ENCODE measurements at places on chromosomes 1 and 21.

GRCh38 chr1:219367496-219367895, 193.8 kb downstream of the LYPLAL1 start:
- DNase-seq = no peak

DNA sequence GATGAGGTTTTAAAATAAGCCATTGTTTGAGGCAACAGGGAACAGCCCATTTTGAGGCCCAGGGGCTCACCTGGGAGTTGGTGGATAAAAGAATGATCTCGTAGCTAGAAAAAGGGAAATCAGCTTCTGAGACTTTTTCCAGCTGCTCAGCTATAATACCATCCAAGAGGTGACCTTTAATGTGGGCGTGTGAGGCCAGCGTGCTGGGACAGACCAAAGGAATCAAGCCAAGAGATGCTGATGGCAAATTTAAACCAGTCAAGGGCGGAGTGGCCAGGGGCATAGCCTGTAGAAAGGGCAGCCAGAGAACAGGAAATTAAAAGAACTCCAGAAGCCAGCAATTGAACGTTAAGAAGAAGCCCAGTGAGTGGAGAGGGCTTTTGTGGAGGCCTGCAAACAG, 132.6 kb downstream of the IER5 start:
- DNase-seq = no peak

DNA sequence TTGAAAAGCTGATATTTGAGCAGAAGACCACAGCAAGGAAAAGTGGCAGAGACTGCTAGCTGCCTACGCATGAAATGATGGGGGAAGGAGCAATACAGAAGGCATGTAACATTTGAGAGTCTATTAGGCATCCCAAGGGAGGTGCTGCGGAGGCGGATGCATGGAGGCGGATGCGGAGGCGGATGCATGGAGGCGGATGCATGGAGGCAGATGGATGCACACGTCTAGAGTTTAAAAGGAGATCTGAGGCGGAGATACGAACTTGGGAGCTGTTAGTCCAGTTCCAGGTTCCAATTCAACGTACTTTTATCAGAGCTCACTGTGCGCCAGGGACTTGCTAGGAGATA, 744 bp upstream of the DDX20 start:
- peak; percentile 43 for DNase-seq

- no peak for DNase-seq
Measured at GRCh38 chr1:6414443-6414844, 5.3 kb downstream of the HES2 start.

- DNase-seq = no peak
Measured at GRCh38 chr1:51517361-51518032, 1.6 kb downstream of the EPS15 start.

- DNase-seq = no peak
Measured at GRCh38 chr1:51061231-51061918, 40.7 kb upstream of the C1orf185 start.

- DNase-seq = no peak
Measured at GRCh38 chr1:35884934-35885333, 1.9 kb downstream of the AGO1 start.

DNA sequence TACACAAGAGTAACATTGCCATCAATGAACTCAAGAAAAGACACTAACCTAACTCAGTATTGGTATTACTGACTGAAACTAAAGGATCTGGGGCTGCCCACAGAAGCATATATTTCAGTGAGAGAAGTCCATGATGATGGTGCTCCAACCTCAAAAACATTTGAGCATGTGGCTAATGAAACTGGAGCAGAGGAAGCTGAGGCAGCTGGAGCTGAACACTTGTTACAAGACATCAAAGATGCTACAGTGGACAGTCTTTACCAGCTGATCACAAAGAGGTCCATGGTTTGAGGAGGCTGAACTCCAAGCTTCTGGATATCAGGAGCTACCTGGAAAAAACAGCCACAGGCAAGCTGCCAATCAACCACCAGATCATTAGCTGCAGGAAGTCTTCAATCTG, 42.2 kb upstream of the TTC39A start:
- no peak for DNase-seq

GRCh38 chr1:212752934-212753497, 38.6 kb downstream of the NSL1 start:
- no peak for DNase-seq

DNA sequence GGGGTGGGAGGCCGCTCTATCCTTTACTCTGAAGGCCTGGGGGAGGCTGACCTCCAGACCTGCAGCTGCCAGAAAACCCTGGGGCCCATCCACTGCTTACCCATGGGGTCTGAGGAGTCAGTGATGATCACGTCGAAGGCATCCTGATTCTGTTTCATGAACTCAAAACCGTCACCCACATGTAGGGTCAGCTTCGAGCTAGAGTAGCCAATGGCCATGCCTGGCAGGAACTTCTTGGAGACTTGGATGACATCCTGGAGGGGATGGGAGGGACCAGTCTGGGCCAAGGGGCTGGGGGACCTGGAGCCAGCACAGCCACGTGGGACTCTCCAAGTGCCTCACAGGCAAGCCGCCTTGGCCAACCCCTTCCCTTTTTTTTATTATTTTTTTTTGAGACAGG, 3.3 kb downstream of the SRM start:
- DNase-seq = no peak

- DNase-seq = no peak
Measured at GRCh38 chr1:23216771-23217420, 406 bp downstream of the HTR1D start.

- no peak for DNase-seq
Measured at GRCh38 chr1:91124989-91125417, 103.2 kb upstream of the ZNF644 start.

GRCh38 chr1:66313429-66313828, 220.5 kb upstream of the SGIP1 start:
- DNase-seq = no peak

GRCh38 chr1:26787706-26788514, at the start of gene PIGV:
PIGV (plus strand) TSS chr1:26787950; CDS start chr1:26790816, 2,866 bp downstream.
- peak; percentile 86 for DNase-seq

GRCh38 chr21:35840197-35840799, 220.0 kb downstream of the SETD4 start:
- DNase-seq = peak; percentile 36

- no peak for DNase-seq
Measured at GRCh38 chr1:228001738-228002535, 4.9 kb upstream of the WNT3A start.

GRCh38 chr1:10681296-10682107, 114.9 kb downstream of the CASZ1 start:
- DNase-seq = no peak

DNA sequence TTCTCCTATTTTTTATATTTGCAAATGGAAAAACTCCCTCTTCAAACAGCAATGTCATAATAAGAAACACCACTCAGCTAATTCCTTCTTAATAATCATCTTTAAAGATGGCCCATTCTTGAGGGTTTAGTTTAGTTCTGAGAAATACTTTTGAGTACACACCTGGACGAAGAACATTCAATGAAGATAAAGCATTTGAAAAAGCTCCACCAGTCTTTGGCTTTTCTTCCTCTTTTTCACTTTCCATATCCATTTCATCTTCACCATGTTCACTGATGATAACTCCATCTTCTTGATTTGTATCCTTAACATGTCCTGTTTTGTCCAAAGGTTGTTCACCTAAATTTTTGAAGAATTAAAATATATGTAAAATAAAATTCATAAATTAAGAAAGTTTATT, 7.4 kb downstream of the PAXBP1 start:
- DNase-seq = no peak

- no peak for DNase-seq
Measured at GRCh38 chr1:224626042-224626441, 9.9 kb downstream of the CNIH3 start.

DNA sequence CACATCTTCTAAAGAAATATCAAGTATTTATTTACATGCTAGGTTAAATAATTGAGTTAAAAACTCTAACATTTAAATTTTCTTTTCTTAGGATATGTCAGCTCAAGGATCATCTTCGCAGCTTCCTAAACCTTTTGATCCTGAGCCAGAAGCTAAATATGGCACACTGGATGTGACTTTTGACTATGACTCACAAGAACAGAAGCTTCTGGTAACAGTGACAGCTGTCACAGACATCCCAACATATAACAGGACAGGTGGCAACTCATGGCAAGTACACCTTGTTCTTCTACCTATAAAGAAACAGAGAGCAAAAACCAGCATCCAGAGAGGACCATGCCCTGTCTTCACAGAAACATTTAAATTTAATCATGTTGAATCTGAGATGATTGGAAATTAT, 132.7 kb upstream of the SERTAD4 start:
- DNase-seq = no peak

DNA sequence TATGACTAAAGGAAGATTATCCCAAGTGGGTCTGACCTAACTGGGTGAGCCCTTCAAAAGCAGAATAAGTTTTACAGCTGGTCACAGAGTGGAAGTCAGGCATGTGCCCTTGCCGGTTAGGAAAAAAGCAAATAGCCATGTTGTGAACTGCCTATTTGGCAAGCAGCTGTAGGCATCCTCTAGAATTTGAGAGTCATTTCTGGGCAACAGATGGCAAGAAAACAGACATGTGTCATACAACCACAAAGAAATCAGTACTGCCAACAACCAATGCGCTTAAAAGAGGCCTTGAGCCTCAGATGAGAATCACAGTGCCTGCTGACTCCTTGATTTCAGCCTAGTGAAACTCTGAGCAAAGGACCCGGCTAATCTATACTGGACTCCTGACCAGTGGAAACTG, 26.8 kb downstream of the LRRC53 start:
- no peak for DNase-seq

DNA sequence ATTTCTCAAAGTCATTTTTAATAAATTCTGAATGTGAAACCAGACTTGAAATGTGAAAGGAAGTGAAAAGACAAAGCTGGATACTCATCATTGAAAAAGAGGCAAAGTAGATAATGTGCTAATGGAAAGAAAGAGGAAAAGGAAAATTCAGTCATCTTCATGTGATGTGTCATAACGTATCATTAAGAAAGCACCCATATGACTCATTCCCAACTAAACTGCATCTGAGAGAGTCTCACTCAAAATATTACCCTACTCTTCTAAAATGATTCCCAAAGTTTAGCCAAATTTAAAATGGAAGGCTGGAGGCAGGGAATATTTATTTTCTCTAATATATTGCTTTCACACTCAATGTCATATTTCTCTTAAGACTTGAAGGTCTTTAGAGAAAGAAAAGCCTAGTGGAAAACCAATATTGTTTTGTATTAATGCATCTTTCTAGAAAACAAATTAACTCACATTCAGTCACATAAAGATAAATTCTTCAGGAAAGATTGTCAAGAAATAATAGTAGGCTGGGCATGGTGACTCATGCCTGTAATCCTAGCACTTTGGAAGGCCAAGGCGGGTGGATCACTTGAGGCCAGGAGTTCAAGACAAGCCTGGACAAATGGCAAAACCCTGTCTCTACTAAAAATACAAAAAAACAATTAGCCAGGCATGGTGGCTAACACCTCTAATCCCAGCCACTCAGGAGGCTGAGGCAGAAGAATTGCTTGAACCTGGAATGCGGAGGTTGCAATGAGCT, 129.9 kb downstream of the SLC30A10 start:
- no peak for DNase-seq

- no peak for DNase-seq
Measured at GRCh38 chr1:66999640-67000400, 54.1 kb downstream of the SLC35D1 start.

DNA sequence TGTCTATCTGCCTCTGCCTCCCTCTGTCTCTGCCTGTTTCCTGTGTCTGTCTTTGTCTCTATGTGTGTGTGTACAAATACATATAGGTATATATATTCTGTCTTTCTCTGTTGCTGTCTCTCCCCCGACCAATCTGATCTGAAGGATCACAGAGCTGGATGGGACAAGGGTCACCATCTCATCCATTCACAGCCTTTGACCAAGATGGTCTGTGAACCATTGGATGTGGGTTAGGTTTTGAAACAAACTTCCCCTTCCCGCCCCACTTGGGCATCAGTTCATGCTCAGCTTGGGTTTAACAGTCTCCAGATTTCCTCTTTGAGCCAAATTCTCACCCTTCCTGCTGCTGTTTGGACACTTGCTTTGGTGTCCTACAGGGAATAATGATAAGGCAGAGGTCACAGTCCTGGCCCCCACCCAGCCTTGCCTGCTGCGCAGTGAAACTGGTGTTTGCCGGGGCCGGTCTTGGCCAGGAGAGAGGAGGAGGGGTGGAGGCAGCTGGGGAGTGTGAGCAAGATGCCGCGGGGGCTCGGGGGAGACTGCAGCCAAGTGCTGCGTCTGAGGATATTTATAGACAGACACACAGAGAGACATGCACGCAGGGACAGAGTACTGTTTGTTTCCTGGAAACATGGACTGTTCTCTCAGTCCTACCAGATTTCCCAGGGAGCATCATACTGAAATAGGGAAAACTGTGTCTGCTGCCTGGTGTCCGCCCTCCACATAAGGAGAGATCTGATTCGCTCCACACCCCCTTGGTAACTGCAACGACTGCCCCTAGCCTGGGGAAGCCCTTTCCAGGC, 27.0 kb upstream of the BTG2 start:
- DNase-seq = no peak

GRCh38 chr1:33429856-33430691, 821 bp downstream of the PHC2 start:
- no peak for DNase-seq

DNA sequence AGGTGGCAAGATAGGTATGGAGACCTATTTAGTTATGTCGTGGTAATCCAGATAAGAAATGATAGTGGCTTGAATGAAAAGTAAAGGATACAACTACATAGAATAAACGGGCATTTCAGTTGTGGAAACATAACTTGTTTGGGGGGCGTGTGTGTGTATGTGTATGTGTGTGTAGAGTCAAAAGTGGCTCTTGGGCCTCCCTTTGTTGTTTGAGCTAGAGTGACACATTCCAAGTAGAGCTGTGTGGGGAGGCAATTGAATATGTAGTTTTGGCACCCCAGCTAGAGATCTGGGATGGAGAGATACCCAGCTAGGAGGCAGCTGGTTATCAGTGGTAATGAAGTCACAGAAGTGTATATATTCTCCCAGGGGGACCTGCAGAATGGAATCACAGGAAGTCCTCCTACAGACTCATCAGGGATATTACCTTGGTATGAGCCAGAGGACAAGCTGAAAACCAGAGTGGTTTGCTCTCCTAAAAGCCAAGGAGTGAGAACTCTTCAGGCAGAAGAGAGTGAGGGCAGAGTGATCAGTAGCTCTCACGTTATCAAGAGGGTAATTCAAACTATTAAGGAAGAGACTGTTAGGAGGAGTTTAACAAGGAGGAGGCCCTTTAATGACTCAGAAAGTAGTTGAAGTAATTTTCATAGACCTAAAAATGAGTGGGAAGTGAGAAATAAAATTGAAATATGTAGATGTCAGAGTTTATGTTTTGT, 5.1 kb downstream of the CR1L start:
- DNase-seq = no peak

DNA sequence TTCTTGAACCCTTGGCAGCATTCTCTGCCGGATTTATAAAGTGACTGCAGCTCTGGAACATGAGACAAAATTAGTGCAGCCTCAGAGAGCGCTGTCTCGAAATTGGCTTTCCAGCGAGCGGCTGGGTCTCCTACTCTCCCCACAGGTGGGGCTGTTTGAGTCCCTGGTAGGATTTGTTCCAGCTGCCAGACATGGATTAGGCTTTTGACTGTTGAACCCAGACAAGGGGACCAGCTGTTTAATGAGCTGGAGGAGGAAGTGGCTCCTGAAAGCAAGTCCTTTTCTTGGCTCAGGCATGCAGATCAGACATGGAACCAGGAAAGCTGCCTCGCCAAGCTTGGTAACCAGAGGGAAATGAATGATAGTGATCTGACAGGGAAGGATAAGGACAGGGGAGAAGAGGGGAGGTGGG, 69.6 kb downstream of the UBIAD1 start:
- DNase-seq = no peak
